Stimulated activated effector memory CD8-positive, alpha-beta T cell treated with anti-CD3 and anti-CD28 coated beads, Interleukin-12 subunit alpha, Interleukin-12 subunit beta, amount 100 ng/mL, for 72 hours (primary cell): ENCODE measurements at places on chromosomes 1 and 21.

DNA sequence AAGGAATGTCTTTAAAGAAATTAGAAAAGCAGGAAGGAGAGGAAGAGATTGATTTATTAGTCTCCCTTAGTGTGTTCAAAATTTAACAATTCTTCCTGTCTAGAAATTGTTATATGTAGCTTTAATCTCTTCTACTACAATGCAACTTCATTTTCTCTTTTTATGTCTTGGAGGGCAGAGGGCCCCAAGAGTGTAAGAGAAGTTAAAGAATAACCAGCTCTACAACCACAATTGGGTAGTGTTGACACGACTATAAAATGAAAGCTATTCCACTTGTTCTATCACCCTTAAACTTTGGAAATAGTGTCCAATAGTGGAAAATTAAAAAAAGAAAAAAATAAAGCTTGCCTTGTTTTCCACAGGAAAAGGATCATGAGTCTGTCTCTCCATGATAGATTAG, 82.6 kb upstream of the DPYD start:
- no peak for DNase-seq

DNA sequence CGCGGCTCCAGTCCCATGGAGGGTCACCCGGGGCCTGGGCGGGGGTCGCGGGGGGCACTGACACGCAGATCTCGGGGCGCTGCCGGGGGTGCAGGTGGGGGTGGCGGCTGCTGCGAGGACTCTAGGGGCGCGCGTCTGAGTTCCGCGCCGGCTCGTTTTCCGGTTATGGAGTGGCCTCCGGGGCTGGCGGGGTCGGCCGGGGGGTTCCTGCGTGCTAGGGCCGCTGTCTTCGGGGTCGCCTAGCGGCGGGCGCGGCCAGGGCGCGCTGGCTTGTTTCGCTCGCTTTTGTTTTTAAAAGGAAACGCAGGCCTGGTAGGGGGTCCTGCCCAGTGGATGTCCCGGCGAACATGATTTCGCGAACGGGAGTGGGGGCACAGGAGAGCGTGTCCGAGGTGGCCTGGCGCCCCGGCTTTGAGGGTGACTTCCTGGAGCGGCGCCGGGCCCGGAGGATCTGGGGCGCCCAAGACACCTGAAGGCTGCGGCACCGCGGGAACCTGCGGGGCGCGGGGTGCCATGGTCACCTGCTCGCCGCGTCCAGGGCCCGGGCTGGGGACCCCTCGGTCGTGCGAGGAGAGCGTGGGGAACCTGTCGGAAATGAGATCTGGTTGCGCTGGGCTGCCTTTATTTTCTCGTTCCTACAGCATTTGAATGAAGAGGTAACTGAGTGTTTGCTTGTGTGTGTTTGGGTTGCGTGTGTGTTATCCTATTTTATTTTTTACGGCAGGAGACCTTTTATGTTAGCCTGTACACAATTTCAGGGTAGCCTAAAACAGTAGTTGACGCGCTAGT, 618 bp downstream of the ETS2 start:
- DNase-seq: peak; percentile 71

DNA sequence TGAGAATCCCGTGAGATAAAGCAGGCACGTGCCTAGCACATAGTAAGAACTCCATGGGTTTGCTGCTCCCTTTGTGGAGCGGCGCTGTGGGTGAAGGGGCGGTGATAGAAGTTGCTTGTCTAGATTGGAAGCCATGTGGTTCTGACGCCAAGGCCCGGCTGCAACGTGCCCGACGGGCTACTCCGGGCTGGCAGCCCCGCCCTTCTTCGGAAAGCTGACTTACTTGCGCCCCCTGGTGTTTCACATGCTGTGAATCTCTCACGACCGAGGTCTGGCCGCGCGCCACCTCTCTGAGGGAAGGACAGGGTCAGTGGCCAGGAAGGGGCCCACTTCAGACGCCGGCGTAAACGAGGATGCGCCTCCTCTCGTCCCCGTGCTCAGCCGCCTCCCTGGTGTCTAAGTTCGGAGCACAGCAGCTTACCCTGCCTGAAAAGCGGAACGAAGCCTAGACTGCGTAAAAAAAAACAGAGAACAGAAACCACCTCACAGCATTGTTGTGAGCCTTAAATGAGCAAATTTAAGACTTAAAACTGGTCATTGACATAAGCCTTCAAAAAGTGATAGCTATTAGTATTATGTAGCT, 42.6 kb upstream of the WNT2B start:
- peak; percentile 94 for DNase-seq

GRCh38 chr1:63772876-63773275, 941 bp upstream of the ROR1 start:
- no peak for DNase-seq

- DNase-seq: peak; percentile 69
Measured at GRCh38 chr1:8423269-8423691, 105.4 kb downstream of the SLC45A1 start.

DNA sequence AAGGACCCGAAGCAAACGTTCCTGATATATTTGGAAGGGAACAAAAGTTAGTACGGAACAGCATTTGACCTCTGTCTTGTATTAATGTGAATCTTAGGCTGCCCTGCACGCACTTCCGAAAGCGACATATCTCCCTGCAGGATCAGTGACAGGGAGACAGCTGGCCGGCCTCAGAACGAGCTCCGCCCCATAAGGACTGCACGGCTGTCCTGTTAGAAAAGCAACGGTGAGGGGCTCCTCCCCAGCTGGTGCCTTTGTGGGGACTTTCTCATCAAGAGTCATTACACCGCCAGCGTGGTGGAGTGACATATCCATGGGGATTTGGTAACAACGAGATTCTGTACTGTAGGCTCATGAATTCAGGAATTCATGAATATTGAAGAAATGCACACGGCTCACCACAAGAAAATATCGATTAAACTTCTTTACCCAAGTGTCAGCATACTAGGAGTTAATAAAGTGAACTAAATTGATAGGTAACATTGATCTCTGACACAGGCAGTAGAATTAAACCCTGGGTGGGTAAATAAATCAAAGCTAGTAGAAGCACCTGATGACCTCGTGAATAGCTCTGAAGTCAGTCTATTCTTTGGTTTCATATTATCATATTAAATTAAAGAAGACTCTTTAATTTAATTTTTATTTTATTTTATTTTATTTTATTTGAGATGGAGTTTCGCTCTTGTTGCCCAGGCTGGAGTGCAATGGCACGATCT, 8.1 kb upstream of the GREM2 start:
- DNase-seq: no peak

GRCh38 chr1:181129771-181130606, 41.5 kb downstream of the IER5 start:
- DNase-seq: no peak

- no peak for DNase-seq
Measured at GRCh38 chr1:181148636-181149035, 60.1 kb downstream of the IER5 start.

DNA sequence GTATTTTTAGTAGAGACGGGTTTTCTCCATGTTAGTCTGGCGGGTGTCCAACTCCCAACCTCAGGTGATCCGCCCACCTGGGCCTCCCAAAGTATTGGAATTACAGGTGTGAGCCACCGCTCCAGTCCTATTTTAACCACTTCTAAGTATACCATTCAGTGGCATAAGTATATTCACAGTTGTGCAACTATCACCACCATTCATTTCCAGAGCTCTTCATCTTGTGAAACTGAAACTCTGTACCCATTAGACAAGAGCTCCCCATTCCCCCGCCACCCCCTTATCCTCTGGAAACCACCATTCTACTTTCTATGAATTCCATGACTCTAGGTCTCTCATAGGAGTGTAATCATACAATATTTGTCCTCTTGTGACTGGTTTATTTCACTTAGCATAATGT, 40.2 kb upstream of the CAMTA1 start:
- DNase-seq: no peak

GRCh38 chr1:180407051-180407450, 95.3 kb downstream of the ACBD6 start:
- DNase-seq: no peak

GRCh38 chr1:230189341-230189740, 122.3 kb downstream of the GALNT2 start:
- DNase-seq: no peak

GRCh38 chr1:6912518-6912917, 127.3 kb downstream of the CAMTA1 start:
- no peak for DNase-seq

DNA sequence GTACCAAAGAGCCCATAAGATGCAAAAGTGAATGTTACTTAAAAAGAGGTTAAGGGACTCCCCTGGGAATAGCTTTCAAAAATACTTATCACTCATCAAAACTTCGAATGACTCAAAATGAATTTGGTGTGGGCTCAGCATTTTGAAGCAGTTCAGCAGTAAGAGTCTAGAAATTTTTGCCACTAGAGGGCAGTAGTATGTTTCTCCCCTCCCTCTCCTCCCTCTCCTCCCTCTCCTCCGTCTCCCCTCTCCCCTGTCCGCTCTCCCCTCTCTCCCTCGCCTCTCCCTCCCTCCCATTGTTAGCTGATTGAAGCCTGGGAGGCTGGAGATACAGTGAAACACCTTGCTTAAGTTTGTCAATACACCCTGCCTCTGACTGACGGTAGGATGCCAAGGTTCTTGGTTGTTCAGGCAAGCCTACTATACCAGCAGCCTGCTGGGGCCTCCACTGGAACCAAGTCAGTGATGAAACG, 70.8 kb upstream of the TENT5C start:
- peak; percentile 81 for DNase-seq

DNA sequence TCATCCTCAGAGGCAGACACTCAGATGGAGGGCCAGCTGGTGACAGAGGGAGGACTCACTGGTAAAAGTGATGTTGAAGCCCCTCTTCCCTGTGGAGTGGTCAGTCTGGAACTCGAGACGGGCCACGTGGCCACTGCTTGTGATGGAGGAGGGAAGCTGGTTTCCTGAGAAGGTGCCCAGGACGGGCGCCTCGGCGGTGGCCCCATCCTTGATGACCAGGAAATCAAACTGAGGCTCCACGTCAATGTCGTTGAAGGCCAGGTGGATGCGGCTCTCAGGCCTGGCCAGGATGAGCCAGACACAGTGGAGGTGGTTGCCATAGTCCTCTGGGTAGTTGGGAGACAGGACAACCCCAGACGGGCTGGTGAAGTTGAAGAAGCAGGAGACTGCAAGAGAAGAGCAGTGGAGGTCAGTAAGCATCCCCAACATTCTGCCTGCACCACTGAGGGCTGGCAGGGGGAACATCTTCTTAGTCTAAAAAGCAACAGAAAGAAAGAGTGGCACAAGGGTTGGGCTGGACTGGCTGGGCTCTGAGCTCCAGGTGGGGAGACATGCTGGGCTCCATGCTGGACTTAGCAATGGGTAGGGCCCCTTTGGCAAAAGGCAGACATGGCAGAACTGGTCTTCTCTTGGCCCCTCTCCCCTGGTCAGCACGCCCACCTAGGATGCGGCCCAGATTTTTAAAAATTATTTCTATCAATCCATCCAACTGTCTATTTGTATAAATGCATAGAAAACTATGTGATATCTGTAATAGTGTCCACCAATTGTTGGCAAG, 120.5 kb upstream of the HMGB4 start:
- no peak for DNase-seq

- DNase-seq: no peak
Measured at GRCh38 chr1:187878883-187879282, 1050.1 kb downstream of the PLA2G4A start.
